ENCODE measurements at places on chromosomes 3 and 15.

GRCh38 chr3:18122264-18122663 lies 302.9 kb downstream of the SATB1 start:
- DNase-seq, result no peak

DNA sequence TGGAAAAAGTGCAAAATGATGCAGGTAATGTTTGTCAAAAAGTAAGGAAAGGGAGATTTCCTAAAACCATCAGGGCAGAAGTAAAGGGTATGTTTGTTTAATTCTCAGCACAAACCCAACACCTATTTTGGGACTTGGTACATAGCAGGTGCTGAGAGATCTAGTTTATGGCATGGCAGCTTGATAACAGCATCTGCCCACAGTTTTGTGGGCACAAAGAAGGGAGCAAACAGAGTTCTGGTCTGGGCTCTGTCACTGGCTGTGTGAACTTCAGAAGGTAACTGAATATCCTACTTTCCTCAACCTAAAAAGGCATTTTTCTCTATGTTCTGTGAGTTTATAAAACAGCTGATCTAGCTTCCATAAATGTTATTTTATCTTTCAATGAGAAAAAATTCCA lies 141.6 kb downstream of the PLCH1 start:
- DNase-seq, result no peak

GRCh38 chr3:146780251-146780650 lies 175.1 kb upstream of the PLSCR5 start:
- peak; percentile 72 for DNase-seq

- DNase-seq, result no peak
Observed at GRCh38 chr15:80153900-80154299, 1.1 kb downstream of the FAH start.

- no peak for DNase-seq
Observed at GRCh38 chr3:4812591-4812990, 166.6 kb upstream of the BHLHE40 start.

GRCh38 chr3:196142202-196142956 lies 60.5 kb upstream of the TFRC start:
- no peak for DNase-seq

DNA sequence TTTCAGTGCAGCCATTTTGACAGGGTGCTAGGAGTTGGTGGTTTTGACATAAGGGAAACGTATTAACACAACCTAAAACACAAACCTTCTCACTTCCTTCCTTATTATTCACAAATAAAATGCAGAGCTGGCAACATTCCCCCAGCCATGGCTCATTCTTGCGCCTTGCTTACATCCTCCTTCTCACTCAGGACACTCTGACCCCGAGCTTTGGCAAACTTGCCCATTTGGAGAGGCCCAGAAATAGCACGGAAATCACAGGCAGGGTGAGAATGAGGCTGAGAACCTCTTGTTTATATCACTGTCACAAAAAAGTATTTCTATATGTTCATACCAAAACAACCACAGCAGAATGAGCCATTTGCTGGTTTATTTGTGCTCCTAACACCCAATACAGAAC lies 244.3 kb downstream of the NTRK3 start:
- DNase-seq, result no peak

GRCh38 chr3:124461838-124462632 lies 268.2 kb upstream of the UMPS start:
- no peak for DNase-seq

DNA sequence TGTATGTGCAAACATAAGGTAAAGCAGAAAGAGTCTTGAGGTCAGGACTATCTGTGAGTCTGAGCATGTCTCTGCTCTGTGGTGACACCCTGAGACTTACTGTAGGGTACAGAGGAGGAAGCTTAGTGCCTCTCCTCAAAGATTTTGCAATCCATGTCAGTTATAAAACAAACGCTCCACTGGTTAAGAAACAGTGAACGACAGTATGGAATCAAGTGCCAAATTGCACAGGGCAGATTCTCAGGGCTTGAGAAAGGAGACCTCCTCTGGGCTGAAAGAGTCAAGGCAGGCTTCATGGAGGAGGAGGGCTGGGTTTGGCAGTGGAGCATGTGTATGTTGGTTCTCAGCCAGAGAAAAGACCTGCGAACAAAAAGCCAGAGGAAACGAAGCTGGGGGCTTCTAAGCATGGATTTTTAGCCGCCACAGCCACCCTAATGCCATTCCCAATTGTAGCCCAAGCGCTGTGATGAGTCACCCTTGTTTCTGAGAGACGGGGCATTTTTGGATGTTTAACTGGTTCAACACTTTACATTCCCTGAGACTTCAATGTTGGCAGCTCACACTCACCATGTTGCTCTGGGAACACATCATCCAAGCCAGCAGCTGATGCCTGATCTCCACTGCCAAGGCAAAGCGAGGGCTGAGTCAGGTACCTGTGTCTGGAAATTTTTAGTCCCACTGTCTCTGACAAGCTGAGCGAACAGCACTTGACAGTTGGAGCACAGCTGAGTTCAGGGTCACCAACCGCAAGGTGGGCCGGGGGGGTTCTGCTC lies 3.4 kb upstream of the DGKG start:
- DNase-seq, result peak; percentile 2

- DNase-seq, result peak; percentile 96
Observed at GRCh38 chr3:30227571-30228301, 378.7 kb upstream of the TGFBR2 start.

GRCh38 chr3:63244486-63244885 lies 33.6 kb upstream of the SYNPR start:
- DNase-seq, result no peak

DNA sequence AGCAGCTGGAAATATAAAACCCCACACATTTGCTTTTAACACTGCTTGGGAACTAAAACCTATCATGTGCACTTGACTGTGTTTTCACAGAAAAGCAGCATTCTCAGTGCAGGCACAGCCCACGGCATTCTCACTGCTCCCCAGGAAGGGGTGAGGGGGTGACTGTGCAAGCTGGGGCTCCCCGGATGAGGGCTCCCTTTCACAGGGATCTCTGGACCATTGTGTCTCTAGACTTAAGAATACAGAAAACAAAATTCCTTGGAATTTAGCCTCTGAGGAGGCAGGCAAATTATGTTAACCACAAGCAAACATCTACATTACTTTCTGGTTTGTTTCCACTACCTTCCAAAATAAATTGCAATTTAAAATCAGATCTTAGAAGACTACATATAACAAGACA lies 100.3 kb downstream of the FSIP1 start:
- peak; percentile 45 for DNase-seq

DNA sequence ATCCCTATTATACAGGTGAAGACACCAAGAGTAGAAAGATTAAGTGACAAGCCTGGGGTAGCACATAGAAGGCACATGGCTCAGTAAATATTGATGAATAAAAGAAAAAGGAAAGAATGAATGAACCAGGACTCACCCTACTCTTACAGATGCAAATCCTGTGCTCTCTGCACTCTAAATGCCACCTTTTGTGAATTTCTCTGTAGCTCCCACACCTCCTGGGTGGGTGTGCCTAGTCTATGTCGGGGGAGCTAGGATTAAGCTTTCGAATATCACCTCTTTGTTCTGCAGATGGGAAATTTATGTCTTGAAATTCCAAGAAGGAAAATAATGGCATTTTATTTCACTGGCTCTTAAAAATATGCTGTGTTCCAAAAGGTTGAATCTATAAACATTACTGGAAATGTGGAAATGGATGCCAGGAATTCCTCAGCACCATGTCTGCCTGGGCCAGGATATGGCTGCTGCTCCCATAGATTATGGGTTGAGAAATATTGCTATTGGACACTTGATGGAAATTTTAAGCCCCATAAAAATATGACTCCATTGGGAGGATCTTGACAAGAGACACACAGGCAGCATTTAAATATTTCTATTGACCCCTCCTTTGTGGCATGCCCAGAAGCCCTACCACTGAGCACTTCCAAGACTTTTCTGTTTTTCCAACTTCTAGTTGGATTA lies 43.3 kb downstream of the CCNB2 start:
- DNase-seq, result peak; percentile 57

- no peak for DNase-seq
Observed at GRCh38 chr15:57917998-57918397, 147.5 kb downstream of the ALDH1A2 start.

- no peak for DNase-seq
Observed at GRCh38 chr3:111414531-111414930, 127.5 kb upstream of the CD96 start.

- peak; percentile 55 for DNase-seq
Observed at GRCh38 chr3:20406611-20407011, 220.6 kb upstream of the SGO1 start.

All from fibroblast of skin of back (primary cell).